Renal pelvis (tissue), 12 donors: ENCODE measurements at places on chromosomes 5 and 9. TPM values are rescaled to one million over a fixed set of nuclear protein-coding genes. Genes with fewer than 3 reads are reported as not detected.

GRCh38 chr5:151060742-151061141 lies 20.1 kb downstream of the TNIP1 start:
- DNase-seq: no peak

- DNase-seq: no peak
Observed at GRCh38 chr5:122169350-122170103, 40.2 kb downstream of the ZNF474 start.

DNA sequence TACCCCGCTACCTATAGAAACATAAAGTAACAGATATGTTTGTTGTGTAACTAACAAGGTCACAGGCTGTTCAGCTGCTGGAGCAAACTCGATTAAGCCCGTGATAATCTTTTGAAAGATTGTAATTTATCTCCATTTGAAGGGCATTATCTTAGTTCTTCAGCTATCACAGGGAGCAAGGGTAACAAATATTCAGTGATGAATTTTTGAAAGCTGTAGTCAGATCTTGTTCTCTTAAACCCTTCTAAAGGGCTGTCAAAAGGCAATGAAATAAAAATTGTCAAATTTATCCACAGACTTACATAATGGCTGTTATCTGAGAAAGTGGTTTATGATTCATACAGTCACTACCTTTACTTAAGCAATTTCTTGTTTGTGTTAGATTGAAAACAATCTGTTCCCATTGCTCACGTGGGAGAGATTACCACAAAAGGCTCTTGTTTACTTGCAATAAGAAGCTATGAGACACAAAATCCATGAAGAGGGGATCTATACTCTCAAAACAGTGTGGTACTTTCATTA lies 78.3 kb upstream of the ZNF608 start:
- DNase-seq: no peak

GRCh38 chr5:67085616-67086015 lies 111.0 kb downstream of the CD180 start:
- no peak for DNase-seq

GRCh38 chr5:40223884-40224402 lies 455.8 kb upstream of the PTGER4 start:
- no peak for DNase-seq

DNA sequence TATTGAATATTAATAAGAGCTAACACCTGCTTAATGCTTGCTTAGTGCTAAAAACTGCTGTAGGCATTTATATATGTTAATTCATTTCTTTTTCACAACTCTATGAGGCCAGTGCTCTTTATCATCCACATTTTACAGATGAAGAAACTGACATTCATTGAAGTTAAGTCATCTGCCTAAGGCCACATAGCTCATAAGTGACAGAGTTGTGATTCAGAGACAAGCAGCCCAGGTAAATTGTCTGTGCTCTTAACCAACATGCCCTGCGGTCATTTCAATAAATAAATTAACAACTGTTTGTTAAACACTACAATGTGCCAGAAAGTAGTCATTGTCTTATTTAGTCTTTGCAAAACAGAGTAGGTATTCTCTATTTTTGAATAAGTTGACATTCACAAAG lies 1354.4 kb upstream of the C9orf72 start:
- no peak for DNase-seq

- DNase-seq: no peak
Observed at GRCh38 chr9:99108131-99108530, 3.2 kb downstream of the TGFBR1 start.

DNA sequence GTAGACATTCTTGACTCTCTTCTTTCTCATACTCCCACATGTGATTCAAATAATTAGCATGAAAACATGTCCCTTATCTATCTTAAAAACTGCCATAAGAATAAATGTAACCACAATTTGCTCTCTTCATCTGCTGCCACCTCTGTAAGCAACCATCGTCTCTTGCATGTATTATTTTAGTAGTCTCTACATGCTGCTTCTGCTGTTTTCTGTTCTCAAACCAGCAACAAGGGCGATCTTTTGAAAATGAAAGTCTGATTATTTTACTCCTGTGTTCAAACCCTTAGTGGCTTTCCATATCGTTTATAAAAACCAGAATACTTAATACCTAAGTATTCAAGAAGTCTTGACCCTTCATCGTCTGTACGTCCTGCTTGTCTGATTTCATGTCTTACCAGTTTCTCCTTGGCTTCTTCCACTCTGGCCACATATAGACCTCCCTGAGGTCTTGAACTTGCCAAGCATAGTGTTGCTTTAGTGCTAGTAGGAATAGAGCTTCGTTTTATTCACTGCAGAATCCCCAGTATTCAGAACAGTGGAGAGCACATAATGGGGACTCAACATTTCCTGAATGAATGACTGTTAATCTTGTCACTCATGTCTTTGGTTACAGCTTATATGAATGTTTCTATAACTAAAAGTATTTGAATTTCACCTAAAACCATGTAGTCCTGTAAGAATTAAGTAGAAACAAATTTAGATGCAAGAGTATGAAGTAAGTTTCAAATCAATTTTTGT lies 10.6 kb downstream of the CDC42SE2 start:
- DNase-seq: no peak

DNA sequence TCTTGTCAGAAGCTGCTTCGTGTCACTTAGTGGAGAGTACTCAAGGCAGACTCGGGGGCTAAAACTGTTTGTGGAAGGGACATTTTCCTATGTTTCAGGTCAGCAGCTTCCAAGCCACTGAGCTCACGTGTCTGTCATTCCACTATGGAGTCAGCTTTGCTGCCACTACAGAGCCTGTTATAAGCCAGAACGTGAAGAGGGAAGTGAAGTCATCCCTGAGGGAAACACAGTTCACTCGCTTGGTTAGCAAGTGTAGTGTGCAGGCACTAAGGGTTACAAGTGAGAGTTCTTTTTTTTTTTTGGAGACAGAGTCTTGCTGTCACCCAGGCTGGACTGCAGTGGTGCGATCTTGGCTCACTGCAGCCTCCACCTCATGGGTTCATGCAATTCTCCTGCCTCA lies 24.5 kb upstream of the LTC4S start:
- DNase-seq: no peak

DNA sequence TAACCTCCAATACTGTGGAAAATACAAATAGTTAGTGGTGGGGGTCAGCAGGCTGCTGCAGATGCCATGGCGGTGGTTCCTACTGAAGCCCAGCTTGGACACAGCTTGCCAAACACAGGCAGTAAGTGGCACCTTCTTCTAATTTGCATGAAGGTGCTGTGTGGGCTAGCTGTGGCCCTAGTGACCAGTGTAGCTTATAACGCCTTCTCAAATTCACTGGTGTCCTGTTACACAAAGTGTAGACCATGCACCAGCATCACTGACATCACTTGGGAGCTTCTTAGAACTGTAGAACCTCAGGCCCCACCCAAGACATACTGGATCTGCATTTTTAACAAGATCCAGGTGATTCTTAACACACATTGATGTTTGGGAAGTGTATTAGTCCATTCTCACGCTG lies 58.8 kb upstream of the TGFBR1 start:
- no peak for DNase-seq

GRCh38 chr5:170216257-170216864 lies 16.4 kb upstream of the C5orf58 start:
- DNase-seq: peak; percentile 62

- DNase-seq: no peak
Observed at GRCh38 chr9:105319202-105319813, 74.9 kb downstream of the SLC44A1 start.

GRCh38 chr9:125147401-125147951 lies 4.1 kb upstream of the SCAI start:
- DNase-seq: peak; percentile 16

GRCh38 chr5:72378639-72379289 lies 58.6 kb downstream of the PTCD2 start:
- peak; percentile 40 for DNase-seq

GRCh38 chr5:39270225-39270848 lies 51.0 kb upstream of the FYB1 start:
- no peak for DNase-seq

GRCh38 chr5:154653418-154653763 lies 101.8 kb upstream of the LARP1 start:
- no peak for DNase-seq

DNA sequence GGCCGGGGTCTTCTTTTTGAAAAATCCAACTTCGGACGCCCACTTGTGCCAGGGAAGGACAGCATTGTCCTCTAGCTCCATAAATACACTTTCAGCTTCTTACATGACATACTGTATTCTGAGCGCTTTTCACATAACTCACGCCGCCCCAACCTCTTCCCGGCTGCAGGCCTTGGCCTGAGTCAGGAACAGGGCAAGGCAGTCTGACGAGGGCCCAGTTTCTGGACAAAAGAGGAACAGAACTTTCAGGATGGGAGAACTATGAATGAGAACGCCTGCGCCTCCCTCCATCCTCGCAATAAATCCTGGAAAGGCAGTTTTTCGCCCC lies 650 bp downstream of the DCTN4 start:
- DNase-seq: no peak

GRCh38 chr5:73172951-73173350 lies at the start of gene TMEM174:
TMEM174 (plus strand) TSS chr5:73173193; CDS start chr5:73173244, 51 bp downstream.
- DNase-seq: no peak

- no peak for DNase-seq
Observed at GRCh38 chr5:89055015-89055694, 172.2 kb upstream of the MEF2C start.

DNA sequence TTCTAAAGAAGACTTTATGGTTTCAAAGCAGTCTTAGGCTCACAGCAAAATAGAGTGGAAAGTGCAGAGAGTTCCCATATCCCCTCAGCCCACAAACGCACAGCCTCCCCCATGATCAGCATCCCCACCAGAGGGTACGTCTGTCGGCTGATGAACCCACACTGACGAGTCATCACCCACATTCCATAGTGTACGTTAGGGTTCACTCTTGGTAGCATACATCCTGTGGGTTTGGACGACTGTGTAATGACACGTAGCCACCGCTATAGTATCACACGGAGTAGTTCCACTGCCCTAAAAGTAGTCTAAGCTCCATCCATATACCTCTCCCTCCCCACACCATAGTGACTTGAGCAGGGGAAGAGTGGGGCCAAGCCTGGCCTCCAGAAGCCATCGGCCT lies 135.7 kb upstream of the PHYKPL start:
- DNase-seq: no peak

GRCh38 chr9:124399323-124399967 lies 15.8 kb downstream of the PSMB7 start:
- DNase-seq: no peak

- no peak for DNase-seq
Observed at GRCh38 chr9:115606838-115607237, 488.9 kb upstream of the TNC start.

CYLC2 gene
- polyA plus RNA-seq: not detected

ZFP37 gene
- polyA plus RNA-seq: 9.6 TPM

APC gene
- polyA plus RNA-seq: 30.7 TPM

IL9 gene
- not detected for polyA plus RNA-seq

TRIM7 gene
- polyA plus RNA-seq: 0.23 TPM

CD14 gene
- 10.6 TPM for polyA plus RNA-seq

OR1J2 gene
- not detected for polyA plus RNA-seq

NXNL2 gene
- polyA plus RNA-seq: 3.3 TPM

PRLR gene
- 49.0 TPM for polyA plus RNA-seq

FOXD4L6 gene
- polyA plus RNA-seq: not detected
